ENCODE measurements at places on chromosomes 7 and 10.

DNA sequence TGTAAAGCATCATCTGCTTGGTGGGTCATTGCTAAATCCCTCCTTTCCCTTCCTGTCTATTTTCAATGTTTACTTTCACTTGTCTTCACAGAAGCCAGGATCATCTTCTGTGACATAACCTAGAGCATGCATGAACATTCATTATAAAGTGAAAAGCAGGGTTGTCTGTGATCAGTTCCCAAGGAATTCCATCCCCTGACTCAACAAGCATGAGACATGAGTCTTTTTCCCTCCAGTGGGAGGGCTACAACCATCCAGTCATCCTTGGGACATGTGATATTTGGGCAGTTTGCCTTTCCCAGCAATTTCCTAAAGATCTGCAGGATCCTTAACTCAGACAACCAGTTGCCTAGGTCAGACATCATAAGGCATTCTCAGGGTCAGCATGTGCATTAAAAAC lies 166.3 kb upstream of the TMEM196 start:
- no peak for DNase-seq

GRCh38 chr7:10934292-10934691 lies 39.4 kb upstream of the PHF14 start:
- DNase-seq, result no peak

DNA sequence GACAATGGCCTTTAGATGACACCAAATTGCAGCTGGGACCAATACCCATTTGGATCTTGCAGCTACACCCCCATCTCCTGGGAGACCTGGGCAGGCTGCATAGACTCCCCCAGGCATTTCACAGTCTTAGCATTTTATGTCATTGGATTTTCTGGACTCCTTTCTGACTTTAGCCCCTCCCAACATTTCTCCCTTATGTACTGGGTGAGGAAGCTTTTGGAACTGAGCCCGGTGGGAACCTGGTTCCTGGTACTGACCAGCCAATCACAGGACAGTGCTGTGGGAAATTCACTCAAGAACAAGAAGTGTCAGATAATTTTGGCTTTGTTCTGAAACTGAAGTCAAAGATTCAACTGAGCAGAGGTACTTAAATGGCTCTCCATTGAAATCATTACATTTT lies 177.7 kb downstream of the ACTR3B start:
- DNase-seq, result no peak

DNA sequence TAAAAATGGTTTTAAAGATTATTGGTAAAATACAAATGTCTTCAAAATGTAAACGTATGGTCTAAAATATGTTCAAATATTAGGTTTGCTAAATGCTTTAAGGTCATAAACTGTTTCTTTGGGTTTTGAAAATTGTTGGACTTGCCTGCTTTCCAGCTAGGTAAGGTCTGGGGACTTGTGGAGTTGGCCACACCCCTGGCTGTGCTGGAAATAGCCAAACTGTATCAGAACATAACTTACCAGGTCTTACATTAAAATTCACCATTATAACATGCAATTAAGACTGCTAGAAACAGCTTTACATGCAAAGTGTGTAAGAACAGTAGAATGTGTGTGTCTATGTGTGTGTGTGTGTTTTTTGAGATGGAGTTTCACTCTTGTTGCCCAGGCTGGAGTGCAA lies 29.7 kb upstream of the BNIP3 start:
- no peak for DNase-seq

DNA sequence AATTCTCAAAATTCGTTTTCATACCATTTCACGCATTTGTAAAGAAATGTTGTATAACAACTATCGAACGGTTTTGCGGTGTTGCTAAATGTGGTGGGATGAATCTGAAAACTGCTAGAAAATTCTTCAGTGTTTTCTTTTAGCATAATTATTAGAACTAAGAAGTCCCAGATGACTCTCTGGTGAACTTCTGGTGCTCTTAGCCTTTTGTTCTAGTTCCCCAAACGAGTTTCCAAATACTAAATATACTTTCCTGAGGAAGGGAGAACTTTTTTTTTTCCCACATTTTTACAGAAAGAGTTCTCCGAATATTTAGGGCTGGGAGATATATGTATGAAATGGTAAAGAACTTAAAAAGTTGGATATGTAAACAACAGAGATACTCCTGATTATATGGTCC lies 82.5 kb downstream of the ICA1 start:
- DNase-seq, result no peak

DNA sequence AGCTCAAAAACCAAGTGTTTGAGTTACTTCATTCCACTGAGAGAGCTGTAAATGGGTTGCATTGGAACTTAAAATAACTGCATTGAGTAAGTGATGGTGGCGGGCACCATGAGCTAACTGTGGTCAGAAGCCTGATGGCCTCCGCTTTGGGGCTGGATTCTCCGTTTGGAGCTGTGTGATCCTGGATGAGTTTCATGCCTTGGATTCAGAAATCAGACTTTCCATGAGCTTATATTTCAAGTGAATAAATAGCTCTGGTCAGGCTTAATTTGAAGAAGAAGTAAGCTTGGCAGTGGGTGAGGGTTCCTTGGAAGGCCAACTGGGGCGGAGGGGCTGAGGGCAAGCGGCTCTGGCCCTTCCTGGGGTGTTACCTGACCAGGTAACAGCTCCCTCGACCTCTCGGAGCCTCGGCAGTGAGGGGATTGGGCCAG lies 5.6 kb downstream of the HTRA1 start:
- no peak for DNase-seq

- DNase-seq, result no peak
Observed at GRCh38 chr7:116557066-116557585, 32.3 kb downstream of the CAV1 start.

DNA sequence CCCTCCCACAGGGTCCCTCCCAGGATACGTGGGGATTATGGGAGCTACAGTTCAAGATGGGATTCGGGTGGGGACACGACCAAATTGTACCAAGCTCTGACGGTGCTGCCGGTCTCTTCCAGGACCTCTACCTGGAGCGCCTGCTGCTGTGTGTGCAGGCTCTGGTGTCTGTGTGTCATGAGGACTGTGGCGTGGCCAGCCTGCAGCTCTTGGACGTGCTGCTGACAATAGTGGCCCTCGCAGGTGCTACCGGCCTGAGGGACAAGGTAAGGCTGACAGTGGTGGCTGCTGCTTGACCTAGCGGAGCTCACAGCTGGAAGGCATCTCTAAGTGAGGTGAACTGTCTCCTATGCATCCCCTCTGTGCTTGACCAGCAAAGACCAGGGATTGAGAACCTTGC lies 34.5 kb upstream of the PRKAR1B start:
- no peak for DNase-seq

GRCh38 chr10:123666318-123667236 lies at the start of gene GPR26:
GPR26 (plus strand) TSS chr10:123666355; CDS start chr10:123666408, 53 bp downstream.
- DNase-seq, result no peak

DNA sequence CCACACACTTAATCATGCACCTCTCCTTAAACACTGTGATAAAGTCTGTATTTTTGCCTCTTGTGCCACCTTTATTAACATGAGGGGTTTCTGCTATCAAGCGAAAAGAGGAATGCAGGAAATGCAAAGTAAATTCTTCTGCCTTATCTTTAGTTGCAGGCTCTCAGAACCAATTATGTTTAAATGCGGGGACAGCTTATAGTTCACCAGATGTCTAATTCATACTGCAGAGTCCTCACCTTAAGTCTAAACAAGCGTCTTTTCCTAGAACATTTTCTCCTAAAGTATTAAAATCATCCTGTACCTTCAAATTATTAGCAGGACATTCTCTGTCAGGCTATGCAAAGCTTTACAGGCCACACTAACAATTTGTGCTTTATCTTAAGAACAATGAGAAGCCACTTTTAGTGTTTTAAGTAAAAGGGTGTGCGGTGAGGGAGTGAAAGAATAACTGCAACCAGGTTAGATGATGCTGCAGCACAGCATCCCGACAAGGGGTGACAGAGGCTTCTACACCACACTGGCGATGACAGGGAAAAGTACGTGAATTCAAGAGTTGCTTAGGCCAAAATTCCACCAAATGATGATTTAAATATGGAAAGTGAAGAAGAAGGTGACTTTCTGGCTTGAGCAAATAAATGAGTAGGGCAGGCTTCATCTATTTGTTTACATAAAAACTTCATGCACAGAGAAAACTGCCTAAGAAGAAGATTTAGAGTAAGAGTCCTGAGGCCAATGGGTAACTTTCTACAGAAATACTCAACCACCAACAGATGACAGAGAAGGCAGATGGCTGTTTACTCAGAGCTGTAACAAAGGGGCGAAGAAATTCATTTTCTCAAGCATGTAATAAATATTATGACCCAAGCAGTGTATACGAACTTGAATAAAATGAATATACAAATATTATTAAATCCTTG lies 36.0 kb downstream of the EZH2 start:
- no peak for DNase-seq

DNA sequence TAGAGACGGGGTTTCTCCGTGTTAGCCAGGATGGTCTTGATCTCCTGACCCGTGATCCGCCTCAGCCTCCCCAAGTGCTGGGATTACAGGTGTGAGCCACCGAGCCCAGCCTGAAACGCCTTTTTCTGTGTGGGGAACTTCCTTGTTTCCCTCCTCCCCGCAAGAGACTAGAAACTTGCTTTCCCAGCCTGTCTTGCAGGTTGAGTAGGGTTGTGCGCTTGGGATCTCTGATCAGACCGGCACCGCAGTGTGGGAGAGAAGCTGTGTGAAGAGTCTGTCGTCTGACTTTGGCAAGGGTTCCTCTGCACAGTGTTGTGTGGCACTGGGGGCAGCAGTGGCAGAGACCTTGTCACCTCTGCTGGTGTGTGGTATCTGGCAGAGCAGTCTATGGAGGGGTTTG lies 28.9 kb downstream of the RBM17 start:
- DNase-seq, result no peak

GRCh38 chr7:91046322-91047089 lies 217.7 kb upstream of the FZD1 start:
- no peak for DNase-seq

- no peak for DNase-seq
Observed at GRCh38 chr7:101936611-101937231, 119.3 kb downstream of the CUX1 start.

DNA sequence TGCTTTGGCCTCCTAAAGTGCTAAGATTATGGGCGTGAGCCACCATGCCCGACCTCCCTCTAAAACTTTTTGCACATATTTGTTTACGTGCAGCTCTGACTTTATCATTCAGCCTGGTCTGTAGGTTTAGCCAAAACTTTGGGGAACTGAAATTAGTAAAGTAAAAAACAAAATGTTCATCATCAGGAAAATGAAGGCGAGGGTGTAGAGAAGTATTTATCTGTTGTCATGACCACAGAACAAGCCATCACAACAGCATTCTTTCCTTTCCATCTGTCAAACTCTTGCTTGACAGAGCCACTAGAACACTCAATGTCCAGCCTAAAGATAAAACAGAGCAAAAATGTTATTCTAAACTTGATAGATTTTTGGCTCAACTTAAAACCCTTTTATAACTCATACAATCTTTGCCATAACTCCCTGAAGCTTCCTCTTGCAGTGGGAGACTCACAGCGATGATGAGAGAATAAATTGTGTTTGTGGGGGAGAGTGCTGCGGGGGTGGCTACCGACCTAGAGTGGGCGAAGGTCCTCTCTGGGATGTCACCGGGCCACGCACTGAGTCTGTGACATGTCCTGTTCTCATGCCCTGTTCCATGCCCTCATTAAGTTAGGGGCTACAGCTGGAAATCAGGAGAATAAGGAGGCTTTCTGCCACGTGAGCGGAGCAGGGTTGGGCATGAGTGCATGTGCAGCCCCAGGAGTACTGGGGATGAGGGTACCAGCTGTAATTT lies 58.6 kb upstream of the MKRN1 start:
- no peak for DNase-seq

GRCh38 chr10:110107887-110108286 lies 99.5 kb upstream of the MXI1 start:
- DNase-seq, result no peak

- no peak for DNase-seq
Observed at GRCh38 chr7:40851001-40851400, 716.2 kb downstream of the SUGCT start.

DNA sequence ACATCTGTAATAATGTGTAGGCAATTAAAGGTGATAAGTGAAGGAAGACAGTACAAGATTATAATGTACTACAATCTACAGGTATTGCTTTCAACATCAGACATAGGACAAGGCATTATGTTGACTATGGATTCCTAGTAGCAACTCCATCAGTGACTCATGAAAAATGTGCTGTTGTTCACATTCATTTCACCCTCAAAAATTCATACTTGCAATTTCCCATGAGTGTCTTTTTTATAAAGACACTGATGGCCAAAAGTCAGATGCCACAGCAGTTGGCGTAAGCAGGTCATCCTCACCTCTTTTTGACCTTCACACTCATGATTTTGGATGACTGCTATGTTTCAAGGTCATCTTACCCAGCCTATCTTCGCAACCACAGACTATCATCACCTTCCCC lies 100.0 kb upstream of the AMPH start:
- no peak for DNase-seq

GRCh38 chr10:14658331-14659127 lies 116.2 kb downstream of the FAM107B start:
- DNase-seq, result peak; percentile 41

GRCh38 chr7:16875861-16876260 lies 5.9 kb downstream of the AGR3 start:
- DNase-seq, result no peak

GRCh38 chr7:133054162-133054840 lies 27.6 kb downstream of the CHCHD3 start:
- no peak for DNase-seq

DNA sequence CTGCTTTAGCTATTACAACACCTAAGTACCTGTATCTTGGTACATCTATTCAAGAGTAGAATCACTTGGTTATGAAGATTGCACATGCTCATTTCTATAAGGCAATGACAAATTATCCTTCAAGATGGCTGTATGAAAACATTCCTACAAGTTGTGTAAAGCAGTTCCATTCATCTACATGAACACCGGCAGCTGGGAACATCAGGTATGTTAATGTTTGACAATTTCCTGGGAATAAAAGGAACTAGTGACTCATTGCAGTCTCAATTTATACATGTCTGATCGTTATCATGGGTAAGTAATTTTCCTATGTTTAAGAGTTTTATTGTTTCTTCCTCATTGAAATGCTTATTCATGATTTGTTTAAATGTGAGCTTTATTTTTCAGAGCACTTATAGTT lies 203.2 kb upstream of the SEMA3E start:
- DNase-seq, result no peak

DNA sequence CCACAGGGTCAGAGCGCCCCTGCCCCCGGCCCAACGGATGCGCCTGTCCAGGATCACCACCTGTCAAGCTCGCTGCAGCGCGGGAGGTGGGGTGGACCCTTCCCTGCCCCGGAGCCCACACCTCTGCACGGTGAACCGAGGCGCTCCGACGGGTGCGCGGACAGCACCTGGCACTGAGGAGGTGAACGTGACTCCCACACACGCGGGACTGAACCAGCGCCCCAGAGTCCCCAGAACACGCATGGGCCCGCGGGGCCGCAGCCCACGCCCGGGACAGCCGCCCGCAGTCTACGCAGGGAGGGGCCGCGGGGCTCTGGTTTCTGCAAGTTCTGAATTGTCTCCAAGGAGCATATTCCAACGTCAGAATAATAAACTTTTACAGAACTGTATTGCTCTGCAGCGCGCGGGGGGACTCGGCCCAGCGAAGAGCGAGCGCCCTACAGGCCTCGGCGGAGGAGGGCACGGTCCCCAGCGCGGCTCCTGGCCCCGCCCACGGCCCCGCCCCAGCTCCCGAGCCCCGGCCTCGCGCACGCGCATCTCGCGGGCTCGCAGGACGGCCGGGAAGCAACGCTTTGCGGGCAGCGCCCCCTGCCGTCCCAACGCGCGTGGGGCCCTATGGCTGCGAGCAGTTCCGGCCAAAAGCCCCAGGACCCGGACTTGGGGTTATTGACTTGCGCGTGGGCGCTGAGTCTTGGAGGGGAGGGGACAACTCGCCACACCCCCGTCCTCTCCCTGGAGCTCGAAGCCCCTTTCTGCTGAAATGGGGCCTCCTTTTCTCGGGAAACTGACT lies 29.7 kb downstream of the OAT start:
- peak; percentile 94 for DNase-seq
